Iris pigment epithelial cell (primary cell): ENCODE measurements at places on chromosomes 3 and 15.

GRCh38 chr3:107604057-107604822 is 81.5 kb downstream of the BBX start:
- DNase-seq, result peak; percentile 65

- DNase-seq, result no peak
Observed at GRCh38 chr3:120357807-120358206, 8.7 kb upstream of the LRRC58 start.

- no peak for DNase-seq
Observed at GRCh38 chr15:99446565-99447496, 119.0 kb upstream of the MEF2A start.

- peak; percentile 43 for DNase-seq
Observed at GRCh38 chr3:9623148-9623547, 26.2 kb upstream of the MTMR14 start.

DNA sequence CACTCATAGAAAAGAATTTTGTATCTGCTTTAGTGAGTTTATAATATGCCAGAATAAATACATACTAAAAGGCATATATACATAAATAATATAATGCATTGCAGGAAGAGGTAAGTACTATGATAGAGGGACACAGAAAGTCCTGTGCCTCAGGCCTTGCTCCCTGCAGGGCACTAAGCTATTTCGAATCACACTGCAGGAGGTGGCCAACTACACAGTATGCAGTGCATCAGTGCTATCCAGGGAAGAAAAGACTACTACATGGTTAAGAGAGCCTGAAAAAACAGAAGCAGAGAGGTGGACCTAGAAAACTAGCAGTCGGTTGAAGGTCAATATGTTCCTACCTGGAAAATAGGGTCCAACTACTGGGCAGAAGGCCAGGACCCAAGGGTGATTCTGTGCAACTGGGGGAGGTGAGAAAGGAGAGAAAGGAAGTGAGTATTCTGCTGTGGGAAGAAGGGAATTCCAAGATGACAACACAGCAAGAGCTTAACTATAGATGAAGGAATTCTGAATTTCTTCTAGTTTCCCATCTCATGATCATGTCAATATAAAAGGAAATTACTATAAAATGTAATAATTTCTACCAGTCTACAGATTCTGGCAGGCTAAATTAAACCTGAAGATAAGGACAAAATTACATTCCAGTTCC is 218.0 kb downstream of the ZBTB20 start:
- peak; percentile 26 for DNase-seq

- DNase-seq, result no peak
Observed at GRCh38 chr3:8261018-8261417, 240.6 kb upstream of the LMCD1 start.

DNA sequence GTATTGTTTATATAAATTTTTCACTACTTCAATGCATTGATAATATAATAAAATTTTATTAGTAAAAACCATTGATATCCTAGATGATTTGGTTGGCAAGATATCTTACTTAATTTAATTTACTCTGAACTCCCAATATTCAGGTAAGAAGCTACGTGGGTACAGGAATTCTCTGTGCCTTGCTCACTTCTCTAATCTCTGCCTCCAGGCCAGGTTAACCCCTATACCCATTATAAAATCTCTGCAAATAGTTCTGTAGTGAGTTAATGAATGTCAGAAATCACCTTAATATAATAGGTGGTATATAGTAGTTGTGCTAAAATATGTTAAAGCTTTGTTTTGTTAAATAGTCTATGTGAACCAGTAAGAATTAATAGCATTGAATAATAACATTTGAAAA is 465.2 kb downstream of the NLGN1 start:
- no peak for DNase-seq

GRCh38 chr3:193702967-193703366 is 110.0 kb downstream of the OPA1 start:
- DNase-seq, result peak; percentile 48

DNA sequence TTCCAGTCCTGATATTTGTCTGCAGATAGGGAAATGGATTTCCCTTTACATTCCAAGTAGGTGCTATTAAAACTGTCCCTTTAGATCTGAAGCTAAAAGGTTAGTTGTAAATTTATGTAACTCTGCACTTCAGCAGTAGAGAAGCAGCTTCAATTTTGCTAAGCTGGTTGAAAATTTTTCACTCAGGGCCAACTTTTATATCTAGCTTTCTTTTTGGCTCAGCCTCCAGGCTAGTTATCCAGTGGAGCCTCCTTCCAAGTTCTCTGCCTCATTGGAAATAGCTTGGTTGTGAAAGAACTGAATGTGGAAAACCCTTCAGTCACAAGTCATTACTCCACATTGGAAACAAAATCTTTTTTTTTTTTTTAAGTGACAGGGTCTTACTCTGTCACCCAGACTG is 8.2 kb upstream of the ZNF660 start:
- DNase-seq, result no peak

- DNase-seq, result no peak
Observed at GRCh38 chr3:87147562-87147961, 79.5 kb upstream of the CHMP2B start.
